ENCODE measurements at places on chromosomes 3 and 15.

- DNase-seq = no peak
These were observed 5.3 kb downstream of the CHST2 start for GRCh38 chr3:143124601-143125520.

DNA sequence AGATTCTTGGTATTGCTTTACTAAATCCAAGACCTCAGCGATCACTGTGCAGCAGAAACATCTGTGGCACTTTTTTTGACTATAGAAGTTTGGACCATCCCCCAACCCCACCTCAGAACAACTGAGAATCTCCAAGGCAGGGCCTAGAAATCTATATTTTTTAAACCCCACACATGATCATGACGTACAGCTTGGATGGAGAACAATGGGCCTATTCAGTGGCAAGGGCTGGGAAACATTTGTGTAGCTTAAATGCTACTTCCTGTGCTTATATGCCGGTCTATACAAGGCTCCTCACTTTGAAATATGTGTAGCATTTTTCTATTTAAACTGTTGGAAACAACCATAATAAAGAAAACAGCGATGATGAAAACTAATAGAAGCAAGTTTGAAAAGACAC, 55.1 kb upstream of the SPRED1 start:
- DNase-seq = no peak

DNA sequence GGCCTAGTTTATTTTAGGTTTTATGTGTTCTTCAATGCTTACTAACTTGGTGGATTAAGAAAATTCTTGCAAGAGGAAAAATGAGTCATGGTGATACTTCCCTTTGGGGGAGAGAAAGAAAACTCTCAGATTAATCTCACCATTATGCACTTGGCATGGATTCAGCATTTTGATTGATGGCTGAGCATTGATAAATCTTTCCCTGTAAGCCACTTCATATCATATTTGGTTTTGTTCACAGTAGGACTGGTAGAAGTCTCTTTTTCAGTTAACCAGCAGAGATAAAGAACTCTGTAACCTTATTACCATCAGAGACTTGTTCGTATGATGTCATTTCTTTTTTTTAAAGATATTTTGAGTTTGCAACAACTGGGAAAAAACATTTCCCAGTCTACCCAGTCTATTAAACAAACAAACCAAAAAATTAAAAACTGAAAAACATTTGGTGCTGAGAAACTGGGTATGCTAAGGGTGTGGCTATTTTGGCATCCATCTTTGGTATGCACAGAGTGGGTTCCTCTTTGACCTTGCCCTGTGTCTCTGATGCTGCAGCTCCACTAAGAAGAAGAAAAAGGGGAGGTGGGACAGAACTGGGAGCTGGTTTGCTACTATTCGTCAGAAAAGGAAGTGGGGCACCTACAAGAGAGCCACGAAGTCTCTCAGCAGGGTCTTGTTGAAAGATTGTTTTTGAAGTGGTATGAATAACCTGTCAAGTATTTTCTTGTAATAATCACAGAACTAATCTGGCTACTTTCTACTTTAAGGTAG, 17.2 kb downstream of the TMOD3 start:
- peak; percentile 26 for DNase-seq

DNA sequence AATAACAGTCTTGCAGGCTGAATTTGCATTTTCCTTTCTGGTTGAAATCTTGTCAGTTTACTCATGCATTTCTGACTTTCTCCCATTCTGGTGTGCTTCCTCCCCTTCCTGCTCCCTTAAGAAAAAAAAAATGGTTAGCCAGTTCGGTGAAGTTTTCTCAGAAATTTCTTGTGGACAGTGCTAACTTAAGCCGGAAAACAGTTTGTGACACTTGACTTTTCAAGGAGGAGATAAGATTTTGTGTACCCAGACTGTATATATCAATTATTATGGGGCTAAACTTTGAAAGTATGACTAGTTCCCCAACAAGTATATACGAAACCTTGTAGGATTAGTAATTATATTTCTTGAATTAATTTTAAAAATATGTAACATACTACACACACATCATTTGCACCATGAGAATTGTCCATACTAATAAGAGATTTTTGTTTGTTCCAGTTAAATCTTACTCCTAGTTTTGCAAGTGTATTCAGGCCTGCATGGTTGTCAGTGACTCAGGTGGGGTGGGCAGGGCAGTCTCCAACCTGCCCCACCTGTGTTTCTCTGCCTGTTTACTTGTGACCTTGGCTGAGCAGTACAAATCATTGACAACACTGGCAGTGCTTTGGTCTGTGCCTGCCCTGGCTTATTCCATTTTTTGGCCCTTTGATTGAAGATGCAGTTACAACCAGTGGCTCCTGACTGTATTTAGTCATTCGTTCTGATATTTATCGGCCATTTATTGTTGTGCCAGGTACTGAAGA, 19.1 kb downstream of the UBE2E1 start:
- DNase-seq = no peak

DNA sequence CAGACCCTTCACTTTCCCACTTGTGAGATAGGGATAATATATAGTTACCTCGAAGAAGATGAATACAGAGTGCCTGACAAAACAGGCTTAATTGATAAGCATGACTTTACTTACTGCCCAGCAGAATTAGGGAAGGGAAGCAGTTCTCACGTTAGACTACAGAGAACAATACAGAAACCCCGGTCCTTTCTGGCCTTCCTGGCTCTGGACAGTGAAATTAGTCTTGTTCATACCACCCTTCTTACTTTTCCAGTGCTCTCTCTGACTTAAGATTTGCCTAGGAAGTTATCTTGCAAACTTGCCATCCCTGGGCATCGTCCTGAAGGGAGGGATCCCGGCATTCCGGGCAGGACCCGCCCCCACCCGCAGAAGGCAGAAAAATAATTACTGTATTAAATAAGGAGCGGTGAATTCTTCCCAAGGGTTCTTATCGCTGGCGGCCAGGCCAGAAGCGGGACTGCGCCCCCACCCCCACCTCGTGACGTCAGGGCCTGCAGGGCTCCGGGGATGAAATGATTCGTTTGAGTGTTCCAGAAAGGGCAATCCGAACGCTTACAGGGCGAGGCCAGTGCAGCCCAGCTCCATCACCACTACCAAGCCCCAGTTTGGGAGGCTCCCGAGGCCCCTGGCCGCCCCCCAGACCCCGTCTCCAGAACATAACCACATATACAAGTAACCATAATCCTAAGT, 8.4 kb downstream of the SOX2 start:
- no peak for DNase-seq

- no peak for DNase-seq
These were observed 10.2 kb upstream of the GATA2 start for GRCh38 chr3:128503164-128503651.

- no peak for DNase-seq
These were observed 13.1 kb downstream of the SLC6A6 start for GRCh38 chr3:14415501-14415900.

- DNase-seq = no peak
These were observed 71.8 kb downstream of the GAP43 start for GRCh38 chr3:115695090-115695489.

- no peak for DNase-seq
These were observed 167.0 kb downstream of the VGLL4 start for GRCh38 chr3:11476735-11477144.

- no peak for DNase-seq
These were observed 16.9 kb downstream of the CD47 start for GRCh38 chr3:108073764-108074431.

DNA sequence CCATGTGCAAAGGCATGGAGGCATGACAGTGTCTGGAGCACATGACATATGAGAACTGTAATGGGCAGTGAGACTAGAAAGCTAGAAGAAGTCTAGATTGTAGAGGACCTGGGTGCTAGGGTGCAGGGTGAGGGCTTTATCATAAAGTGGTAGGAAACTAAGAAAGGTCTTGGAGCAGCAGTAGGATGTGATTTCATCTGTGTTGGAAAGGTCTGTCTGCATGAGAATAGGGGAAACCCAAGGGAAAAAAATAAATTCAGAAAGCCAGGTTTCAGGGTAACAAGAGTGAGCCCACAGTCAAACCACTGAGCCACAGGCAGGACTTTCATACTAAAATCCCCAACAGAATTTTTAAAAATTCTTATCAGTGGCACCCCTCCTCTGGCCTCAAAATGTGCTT, 54.5 kb downstream of the CCDC33 start:
- DNase-seq = no peak

- no peak for DNase-seq
These were observed 23.9 kb downstream of the SLTM start for GRCh38 chr15:58909616-58910015.

GRCh38 chr3:184523825-184524615, 37.6 kb upstream of the EPHB3 start:
- DNase-seq = no peak

DNA sequence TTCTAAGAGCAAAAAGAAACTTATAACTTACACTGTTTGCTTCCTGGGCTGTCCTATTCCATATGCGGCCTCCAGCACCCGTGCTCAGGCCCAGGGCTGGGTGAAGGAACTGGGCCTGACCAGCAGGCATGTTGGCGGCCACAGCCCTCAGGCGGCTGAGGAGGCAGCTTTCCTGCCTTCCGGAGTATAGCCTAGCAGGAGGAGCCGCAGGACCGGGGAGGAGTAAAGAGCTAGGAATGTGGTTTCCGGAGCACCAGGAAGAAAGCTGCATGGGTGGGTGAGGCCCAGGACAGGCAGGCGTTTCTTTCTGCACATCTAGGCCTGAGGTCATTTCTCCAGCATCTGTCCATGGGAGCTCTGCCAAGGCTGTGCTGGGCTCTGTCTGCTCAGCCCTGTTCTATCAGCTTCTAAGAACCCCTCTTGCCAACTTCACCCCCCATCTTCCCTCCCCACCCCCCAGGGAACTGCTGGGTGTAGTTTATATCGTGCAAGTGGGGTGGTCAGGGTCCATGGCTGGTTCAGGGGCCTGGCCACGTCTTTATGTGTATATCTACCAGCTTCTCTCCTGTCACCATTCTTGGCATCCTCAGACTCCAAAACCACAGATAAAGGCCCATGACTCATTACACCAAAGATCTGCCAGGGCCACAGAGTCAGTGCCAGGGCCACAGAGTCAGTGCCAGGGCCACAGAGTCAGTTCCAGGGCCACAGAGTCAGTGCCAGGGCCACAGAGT, 7.8 kb upstream of the KIF7 start:
- DNase-seq = peak; percentile 37

DNA sequence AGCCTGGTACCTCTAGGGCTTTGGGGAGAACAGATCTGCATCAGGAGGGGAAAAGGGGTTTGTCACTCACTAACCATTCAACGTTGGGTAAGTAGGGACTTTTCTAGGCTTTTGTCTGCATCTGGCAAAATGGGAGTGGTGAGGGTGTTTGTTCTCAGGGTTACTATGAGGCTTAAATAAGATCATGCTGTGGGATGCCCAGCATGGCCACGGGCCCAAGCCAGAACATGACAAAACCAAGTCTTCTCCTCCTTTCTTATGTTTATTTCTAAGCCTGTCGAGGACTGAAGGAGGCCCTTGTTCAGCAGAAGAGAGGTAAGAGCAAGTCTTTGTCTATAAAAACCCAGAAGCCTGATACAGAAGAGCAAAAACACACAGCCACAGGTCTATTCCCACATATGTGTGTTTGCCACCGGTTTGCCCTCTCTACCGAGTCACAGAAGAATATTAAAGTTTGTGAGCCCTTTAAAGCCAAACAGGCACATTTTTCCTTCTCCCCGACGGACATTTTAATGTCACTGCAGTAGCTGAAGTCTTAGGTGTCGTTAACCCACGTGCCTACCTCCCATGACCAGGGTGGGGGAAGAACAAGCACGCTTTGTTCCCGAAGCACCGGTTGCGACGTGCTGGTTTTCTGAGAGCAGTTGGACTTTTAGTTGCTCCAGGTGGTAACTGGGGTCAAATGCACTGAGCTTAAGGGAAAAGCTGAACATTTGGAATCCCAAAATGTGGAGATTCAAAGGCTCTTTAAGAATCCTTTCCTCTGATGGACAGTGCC, 72.1 kb downstream of the NOX5 start:
- no peak for DNase-seq

- DNase-seq = no peak
These were observed 84.9 kb downstream of the HMG20A start for GRCh38 chr15:77505556-77505955.

DNA sequence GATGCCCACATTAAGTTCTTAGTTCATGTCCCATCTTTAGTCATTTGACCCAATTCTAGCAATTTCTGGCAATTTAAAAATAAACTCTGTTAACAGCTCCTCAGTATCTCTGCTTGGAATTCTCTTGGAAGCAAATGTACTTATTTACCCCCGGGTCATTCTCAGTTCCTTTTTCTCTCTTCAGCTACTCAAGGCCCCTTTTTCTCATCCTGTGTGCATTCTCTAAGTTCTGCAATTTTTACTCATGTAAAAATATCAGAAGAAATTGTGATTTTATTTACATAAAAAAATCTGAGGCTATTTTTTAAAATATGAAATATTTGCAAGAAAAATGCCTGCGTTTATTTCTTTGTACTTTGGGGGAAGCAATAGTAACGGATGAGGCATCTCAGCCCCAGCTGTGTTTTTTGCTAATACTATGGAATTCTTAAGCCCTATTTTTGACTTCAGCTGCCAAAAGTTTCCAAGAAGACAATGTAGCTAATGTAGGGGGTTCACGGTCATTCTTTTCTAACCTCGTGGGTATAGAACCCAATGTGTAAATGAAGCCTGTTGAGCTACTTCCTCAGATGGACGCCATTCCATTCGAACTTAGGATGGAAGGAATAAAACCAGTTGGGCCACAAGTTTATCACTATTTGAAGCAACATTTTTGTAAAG, 20.0 kb downstream of the CERS3 start:
- DNase-seq = no peak
